HL-60 (cell line): ENCODE measurements at places on chromosomes 6 and 20.

DNA sequence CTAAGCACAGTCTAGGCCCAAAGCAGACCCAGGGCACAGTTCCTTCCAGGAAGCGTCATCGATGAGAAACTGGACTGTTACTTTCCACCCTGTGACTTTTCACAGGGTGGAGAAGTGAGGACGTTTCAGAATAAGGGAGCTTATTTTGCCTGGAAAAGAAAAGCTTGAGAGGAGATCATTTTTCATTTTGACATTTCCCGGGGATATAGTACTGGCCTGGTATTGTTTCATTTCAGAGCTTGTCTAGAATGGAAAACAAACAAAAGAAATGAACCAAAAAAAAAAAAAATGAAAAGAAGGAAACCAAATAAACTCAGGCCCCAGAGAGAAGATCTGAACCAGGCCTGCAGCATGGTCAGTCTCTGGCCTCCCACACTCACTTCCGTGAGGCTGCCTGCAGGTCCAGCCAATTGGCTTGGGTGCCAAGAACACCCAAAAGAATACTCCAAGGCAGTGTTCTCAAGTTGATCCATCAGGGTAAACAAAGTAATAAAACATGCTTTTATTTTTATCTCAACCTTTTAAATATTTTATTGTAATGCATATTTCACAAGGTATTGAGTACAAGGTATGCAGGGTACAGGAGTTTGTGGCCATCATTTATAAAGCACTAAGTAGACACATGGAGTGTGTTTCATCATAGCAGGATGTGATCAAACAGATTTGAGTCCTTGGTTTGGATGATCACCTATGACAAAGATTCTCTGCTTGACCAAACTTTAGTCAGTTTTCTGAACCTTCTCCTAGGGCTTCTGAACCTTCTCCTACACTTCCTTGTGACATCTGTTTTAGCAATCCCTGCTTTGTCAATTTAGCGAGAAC, 176.9 kb upstream of the GGTLC1 start:
- DNase-seq = no peak

GRCh38 chr20:48230216-48230615, 444.9 kb upstream of the SULF2 start:
- DNase-seq = no peak

DNA sequence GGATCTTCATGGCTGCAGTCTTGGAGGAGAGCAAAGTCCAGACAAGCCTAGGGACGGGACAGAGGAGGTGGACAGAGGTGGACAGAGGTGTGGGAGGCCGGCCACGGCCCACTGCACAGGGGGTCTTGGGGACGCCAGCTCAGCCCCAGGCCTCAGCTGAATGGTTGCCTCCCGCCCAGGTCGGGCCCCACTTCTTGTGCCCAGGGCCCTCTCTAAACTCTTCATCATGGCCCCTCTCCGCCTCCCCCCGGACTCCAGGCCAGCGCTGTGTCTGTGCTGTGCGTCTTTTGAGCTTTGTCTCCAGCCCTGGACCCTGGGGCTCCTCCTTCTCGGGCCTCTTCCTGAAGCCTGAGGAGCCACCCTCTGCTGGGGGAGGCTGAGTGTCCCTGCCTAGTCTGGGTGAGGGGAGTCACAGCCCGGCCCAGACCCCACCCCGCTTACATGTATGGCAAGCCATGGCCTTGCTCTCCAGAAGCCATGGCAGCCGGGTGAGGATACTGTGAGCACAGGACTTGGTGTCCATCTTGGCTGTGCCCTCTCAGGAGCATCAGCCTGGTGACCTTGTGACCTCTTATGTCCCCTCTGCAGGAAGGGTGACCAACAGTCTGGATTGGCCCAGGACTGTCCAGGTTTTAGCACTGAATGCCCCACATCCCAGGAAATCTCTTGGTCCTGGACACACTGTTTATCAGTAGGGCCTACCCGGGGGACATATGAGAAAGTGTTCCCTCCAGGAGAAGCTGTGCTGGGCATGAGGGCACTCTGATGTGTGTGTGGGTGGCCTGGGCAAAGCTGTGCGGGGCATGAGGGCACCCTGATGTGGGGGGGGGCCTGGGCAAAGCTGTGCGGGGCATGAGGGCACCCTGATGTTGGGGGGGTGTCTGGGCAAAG, 9.4 kb upstream of the NPBWR2 start:
- DNase-seq = no peak

DNA sequence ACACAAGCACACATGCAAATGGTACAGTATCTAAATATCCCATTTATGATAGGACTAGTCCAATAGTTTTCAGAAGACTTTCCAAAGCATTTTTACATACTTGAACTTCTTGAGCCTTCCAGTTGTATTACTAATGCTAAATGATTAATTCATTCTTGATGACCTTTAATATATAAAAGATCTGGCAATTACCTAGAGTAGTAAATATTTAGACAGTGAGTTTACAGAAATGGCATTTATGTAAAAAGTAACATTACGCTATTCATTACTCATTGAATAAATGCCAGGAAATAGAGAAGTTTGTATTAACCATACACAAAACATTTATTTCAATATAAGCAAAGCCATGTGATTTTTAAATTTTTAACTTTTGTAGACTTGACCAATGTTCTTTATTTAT, 158.8 kb downstream of the DST start:
- DNase-seq = no peak

DNA sequence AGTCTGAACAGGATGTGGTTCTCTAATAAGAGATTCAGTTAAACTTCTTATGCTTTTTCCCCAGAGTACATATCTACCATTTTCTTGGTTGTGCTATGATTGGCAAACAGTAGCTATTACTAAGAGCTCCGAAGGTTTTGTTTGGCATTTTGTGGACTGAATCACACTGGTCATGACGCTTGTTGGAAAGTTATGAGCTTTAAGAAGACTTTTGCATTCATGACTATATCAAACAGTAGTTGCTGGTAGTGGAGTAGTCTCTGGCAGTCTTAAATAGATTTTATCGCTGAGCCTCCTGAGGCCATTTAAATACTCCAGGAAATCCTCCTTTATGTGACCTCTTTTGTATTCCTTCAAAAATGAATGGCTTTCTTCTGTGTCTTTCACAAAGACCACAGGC, 40.8 kb downstream of the CCDC170 start:
- no peak for DNase-seq

DNA sequence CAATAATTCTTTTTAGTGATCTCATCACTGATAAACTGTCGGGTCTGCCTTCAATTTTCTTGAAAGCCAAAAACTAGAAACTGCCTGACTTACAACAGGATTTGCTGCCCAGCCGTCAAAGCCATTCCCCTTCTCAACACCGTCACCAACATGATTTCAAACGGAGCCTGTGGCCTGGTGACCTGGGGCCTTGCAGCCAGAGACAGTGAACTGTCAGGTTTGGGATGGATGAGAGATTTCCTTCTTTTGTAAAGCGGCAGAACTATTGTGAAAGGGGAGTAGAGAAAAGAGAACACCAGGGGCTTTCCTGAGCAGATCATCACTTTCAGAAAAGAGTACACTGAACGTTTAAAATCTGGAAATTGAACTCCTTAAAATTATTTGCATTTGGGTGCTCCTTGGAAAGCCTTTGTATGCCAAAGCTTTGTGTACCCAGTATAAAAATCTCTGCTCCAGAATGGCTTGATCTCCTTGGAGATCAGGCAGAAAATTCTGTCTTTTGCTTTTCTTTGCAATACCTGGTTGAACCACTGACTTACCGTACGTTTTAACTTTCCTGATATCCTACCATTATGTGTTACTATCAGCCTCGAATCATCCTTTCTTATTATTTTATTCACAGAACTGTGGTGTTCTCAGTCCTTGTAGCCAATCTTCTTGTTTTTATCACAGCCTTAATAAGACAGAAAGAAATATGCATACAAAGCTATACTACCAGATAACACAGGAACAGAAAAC, 125.2 kb downstream of the PACRG start:
- DNase-seq = no peak

- DNase-seq = no peak
Observed at GRCh38 chr20:53495398-53496092, 98.1 kb downstream of the ZNF217 start.

GRCh38 chr6:161639772-161640171, 365.9 kb upstream of the AGPAT4 start:
- no peak for DNase-seq

DNA sequence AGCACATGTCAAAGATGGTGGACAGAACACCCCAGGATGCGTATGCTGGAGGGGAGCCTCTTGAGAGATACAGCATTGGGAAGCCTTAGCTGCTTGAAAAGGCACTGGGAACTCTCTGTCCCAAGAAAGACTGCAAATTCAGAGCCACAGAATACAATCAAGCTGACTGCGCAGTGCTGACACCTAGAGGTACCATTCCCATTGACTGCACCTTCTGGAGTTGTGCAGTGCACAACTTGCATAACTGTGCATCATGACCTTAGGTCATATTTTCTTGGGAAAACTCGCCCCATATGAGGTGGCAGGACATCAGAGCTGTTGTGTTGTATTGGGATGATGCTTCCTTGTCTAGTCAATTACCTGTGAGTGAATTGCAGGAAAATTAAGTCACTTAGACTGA, 646.5 kb upstream of the NOX3 start:
- DNase-seq = no peak

GRCh38 chr6:52667572-52667971, 3.3 kb upstream of the TMEM14A start:
- no peak for DNase-seq

- DNase-seq = peak; percentile 96
Observed at GRCh38 chr6:26204332-26205160, 117.3 kb downstream of the HFE start.

DNA sequence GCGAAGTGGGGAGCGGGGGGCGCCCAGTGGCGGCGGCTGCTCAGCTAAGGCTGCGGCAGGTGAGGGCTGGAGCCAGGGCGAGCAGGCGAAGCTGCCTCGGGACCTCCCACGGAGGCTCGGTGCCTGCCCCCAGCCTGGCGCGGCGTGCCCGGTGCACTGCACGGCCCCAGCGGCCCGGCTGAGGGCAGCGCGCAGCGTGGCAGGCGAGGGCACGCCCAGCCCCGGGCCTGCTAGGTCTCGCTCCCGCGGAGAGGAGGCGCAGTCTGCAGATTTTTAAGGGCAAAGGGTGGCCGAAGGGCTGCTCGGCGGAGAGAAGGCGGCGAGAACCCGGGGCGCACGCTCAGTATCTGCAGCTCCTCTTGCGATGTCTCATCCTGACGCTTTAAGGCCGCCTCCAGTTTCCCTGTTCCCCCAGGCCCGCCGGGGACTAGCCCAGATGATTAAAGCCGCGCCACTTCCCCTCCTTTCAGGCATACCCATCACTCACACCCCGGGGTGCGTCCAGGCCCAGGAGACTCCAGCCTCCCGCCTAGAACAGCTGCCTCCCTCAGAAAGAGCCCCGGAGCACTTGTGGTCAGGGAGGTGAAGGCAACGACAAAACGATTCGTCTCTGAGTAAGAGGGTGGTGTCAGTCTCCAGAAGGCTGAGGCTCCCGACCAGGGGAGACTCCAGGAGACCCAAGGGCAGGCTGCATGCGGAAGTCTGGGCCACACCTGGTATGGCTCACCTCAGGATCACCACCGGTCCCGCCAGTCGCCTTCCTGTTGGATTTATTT, at the start of gene FERMT1:
TSS of gene FERMT1 (minus strand) at position 158 of the 776 bp plus-strand sequence. CDS start 3,476 bp downstream, outside the sequence.
- peak; percentile 16 for DNase-seq

GRCh38 chr20:50356525-50356885, 153.7 kb upstream of the PTPN1 start:
- DNase-seq = no peak

DNA sequence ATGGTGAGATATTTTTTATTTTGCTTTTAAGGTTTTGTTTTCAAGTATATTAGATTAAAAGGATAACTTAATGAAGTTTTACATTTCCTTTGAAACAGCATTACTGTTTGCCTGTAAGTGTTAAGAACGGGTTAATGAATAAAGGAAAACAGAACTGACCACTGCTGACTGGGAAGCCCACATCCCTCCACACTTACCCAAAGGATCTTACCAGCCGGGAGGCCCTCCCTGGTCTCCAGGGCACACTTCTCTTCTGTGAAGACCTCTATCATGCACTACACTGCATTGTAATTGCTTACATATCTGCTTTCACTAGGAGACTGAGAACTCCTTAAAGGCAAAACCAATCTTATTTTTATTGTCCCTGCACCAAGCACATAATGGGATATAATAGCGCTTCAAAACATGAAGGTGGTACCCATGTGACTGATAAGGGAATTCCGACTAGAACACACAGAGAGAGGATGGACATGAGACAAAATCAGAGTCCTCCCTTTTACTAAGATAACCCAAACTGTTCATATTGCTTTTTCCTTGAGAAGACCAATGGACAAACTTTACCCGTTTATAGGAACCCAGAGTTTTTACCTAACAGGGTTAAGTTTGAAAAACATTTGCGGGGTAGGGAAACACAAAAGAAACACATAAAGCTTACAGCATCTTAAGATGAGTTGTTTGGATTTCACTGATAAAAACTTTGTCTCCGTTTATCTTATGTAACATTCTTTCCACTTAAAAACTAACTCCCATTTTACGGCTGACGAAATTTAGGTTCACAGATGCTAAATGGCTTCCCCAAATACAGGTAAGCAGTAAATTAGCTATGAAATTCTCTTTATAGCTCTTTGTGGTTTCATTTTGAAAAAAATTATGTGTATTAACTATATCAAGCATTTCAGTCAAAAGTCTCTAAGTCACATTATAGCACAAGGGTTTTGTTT, 8.7 kb downstream of the EZR start:
- no peak for DNase-seq

GRCh38 chr6:81787313-81788068, 35.0 kb upstream of the TENT5A start:
- no peak for DNase-seq

GRCh38 chr6:3997177-3997770, 81.7 kb downstream of the FAM217A start:
- DNase-seq = no peak

DNA sequence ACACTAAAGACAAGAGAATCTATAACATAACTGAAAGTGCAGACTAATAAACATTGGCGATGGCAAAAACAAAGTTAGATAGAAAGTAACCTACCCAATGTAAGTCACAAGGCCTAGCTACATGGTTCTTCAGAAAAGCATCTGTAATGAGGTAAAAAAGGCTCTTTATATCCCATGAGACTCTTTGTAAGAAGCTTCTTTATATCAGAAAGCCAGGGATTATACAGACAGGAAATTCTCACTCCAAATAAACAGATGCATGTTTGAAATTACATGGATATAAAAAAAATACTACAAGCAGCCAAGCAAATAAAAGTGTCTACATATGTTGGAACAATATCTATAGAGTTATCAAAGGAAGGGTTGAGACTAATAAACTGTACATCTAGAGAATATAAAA, 284.9 kb upstream of the NRSN1 start:
- DNase-seq = no peak

- no peak for DNase-seq
Observed at GRCh38 chr6:137729866-137730629, 137.0 kb upstream of the TNFAIP3 start.

DNA sequence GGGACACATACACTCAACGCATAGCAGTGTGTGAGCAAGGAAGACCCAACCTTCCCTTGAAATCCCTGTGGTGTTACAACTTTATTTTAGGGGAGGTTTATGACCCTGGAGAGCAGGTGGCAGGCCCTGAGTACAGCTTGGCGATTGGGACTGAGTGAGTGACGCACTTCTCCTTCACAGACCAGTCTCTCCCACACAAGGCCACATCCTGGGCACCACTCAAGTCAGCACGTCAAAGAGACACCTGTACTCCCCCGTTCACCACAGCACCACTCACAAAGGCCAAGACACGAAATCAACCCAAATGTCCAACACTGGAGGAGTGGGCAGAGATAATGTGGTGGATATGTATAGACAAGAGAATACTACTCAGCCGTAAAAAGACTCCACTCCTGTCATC, 57.0 kb upstream of the FRMD1 start:
- no peak for DNase-seq
